ENCODE measurements at places on chromosomes 2 and 18.

DNA sequence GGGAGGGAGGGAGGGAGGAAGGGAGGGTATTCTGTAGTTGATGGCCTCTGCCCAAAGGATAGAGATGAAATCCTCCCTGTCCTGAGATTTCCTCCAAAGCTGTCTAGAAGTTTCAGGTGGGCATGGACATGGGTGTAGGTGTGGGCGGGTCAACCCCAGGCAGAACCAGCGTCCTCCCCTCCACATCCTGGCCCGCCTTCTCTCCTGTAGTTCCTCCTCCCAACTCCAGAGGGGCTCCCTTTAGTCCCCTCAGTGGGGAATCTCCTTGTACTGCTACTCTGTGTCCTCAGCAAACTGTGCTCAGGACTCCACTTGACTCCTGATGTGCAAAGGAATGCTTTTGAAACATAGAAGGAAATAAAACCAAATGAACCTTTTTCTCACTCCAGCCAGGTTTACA, 88.1 kb downstream of the MRPS9 start:
- no peak for DNase-seq

DNA sequence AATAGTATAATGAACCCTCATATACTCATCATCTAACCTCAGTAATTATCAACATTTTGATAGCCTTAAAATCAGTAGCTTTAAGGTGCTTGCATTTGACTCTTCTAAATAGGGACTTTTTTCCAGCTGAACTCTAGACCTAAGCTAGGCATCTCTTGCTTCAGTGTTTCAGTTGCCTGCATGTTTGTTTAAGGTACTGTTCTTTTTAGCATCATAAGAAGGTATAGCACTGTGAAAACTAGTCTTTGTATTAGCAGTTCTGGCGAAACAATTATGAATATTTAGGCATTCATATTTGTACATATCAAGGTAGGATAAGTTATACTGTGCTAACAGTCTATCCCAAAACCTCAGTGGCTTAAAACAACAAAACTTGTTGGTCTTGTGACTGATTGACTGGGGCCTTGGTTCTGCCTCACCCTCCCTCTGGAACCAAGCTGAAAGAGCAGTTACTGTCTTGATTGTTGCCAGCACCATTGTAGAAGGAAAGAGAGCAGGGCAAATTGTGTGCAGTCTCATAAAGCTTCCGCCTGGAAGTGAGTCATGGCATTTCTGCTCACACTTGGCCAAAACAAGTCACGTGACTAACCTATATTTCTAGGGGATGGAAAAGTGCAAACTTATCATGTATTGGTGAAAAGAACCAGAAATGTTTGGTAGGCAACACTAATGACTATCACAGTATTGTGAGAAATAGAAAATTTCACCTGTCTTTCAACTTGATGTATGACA, 24.3 kb downstream of the GALNT1 start:
- DNase-seq, result no peak

GRCh38 chr2:70832386-70832785, 3.2 kb downstream of the CD207 start:
- DNase-seq, result no peak

DNA sequence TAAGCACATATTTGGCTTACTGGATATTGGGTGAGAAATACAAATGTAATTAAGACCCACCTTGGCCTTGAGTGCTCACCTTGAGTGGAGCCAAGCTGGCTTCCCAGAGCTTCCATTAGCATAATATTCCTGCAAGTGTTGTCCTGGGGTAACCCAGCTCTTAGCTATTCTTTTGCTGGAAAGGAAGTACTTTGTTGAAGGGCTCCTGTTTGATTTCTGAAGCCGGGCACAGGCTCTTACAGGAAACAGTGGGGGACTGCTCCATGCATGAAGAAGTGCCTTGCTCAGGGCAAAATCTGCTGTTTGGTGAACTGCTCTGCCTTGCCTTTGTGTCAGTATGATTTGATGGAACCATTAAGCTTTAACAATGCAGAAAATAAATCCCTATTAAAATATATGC, 325.4 kb downstream of the SMAD2 start:
- DNase-seq, result no peak

DNA sequence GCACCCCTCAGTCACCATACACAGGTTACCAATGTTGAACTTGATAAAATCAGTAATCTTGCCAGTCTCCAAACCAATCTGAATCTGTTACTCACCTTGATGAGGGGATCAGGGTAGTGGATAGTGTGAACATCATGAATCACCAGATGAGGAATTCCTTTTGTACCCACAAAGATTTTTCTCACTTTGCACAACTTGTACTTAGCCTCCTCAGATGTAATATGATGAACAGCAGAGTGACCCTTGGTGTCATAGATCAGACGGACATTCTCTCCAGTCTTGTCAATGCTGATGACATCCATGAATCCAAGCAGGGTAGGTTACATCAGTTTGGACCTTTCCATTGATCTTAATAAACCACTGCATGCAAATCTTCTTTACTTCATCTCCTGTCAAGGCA, 54.7 kb downstream of the MDH1 start:
- no peak for DNase-seq

GRCh38 chr2:22692746-22693145, 692.2 kb upstream of the KLHL29 start:
- no peak for DNase-seq

DNA sequence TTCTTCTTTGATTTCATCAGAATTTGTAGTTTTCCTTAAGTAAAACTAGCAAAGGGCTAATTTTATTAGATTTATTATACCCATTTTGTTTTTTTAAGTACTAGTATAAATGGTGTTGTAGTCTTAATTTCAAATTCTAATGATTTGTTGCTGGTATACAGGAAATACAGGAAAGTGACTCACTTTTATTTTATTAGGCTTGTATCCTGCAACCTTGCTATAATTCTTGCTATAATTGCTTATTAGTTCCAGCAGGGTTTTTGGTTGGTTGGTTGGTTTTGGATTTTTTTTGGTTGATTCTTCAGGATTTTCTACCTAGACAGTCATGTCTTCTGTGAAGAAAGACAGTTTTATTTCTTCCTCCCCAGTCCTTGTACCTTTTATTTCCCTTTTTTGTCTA, 110.6 kb upstream of the IL1R2 start:
- no peak for DNase-seq

DNA sequence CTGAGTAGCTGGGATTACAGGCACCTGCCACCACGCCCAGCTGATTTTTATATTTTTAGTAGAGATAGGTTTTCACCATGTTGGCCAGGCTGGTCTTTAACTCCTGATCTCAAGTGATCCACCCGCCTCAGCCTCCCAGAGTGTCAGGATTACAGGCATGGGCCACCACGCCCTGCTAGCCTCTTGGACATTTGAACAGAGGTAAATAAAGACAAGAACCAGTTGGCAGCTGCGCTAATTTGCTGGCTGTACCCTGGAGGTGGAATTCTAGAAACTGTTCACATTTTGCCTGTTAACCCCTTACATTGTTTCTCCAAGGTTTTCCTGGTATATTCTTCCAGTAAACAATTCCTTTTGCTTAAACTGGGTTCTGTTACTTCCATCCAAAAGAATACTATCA, 132.9 kb downstream of the CDH2 start:
- DNase-seq, result no peak

DNA sequence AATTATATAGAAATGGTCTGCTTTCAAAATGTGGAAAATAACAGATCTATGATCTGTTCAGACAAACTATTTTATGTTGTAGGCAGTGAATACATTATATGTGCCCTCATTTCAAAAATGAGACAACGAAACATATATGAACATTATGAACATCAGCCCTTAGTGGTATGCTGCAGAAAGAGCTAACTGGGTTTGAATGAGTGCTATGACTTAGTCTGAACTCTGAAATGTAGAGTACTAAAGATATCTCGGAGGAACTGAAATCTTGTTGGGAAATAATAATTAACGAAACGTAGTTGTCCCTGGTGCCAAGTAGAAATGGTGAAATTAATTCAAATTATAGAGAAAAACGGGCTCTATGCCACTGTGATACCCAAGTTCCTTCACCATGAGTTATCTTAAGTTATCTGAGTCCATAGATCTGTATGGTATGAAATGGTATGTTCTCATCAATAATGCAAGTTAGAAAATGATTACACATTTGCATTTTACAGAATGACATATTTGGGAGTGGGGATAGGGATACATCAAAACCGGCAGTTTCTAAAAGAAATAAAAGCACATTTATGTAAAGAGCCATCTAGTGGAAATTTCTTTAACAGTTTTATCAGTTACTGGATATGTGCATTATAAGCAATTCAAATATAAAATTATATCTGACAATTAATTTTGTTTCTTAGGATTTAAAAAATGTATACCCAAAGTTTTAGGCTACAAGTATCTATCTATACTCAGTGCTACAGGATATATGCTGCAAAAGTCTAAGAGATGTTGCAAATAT, 26.7 kb downstream of the STARD6 start:
- no peak for DNase-seq

- no peak for DNase-seq
These were observed 134.6 kb downstream of the INSIG2 start for GRCh38 chr2:118222672-118223421.

- no peak for DNase-seq
These were observed 5.7 kb downstream of the C2orf80 start for GRCh38 chr2:208183972-208184705.

- DNase-seq, result no peak
These were observed 13.4 kb upstream of the RPL37A start for GRCh38 chr2:216485237-216485636.

DNA sequence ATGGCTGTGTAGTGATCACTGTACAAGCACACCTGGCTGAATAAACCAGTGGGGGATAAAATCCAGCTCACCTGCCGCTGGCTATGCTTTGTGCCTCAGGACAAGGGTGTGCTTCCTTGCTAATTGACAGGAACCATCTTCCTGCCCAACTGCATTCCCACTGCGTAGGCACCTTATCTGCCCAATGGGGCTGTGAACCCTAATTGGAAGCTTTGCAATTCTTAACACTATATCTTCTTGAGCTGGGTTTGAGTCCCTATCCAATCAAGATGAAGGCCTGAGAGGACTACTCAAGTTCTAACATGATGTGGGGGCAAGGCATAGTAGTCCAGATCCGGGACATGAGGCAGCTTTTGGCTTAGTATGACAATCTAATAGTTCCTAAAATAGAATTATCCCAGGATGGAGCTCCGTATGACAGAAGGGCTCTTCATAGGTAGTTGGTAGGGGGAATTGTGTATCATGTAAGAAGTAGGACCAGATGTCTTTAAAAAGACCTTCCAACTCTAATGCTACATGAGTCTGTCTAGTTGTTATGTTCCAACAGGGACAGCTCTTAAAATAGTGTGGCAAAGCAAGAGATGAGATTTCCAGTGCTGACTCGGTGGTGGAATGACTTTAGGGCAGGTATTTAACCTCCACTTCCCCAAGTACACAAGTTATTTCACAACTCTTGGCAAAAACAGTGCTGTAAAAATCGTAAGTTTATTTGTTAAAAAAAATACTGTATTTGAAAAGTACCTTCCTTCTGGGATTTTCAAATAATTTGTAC, 2.3 kb upstream of the TMEM150A start:
- no peak for DNase-seq

DNA sequence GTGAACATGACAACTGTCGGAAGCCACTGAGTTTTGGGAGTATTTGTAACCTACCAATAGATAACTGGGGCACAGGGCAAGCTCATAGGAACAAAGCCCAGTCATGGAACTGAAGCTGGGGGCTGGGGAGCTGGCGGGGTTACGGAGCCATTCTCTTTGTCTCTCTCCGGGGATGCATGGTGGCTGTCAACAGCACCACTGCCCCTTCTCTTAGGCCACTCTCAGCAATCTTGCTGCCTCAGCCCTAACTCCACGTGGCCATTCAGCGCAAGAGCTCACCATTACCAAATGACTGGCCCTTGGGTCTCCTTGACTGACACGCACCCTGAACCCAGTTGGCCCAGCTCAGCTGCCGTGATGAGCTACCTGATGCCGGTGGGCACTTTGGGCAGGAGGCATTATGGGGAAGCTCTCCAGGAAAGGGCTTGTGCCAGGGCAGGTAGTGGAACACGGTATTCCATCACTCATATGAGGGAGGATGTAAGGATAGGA, 33.6 kb upstream of the ODC1 start:
- DNase-seq, result peak; percentile 29

GRCh38 chr2:218313356-218313755, 21.1 kb upstream of the TMBIM1 start:
- no peak for DNase-seq

All from upper lobe of right lung (tissue), 1 donor.